ENCODE measurements at places on chromosomes 3 and 15.

- no peak for DNase-seq
Observed at GRCh38 chr3:77324105-77324504, 284.2 kb downstream of the ROBO2 start.

DNA sequence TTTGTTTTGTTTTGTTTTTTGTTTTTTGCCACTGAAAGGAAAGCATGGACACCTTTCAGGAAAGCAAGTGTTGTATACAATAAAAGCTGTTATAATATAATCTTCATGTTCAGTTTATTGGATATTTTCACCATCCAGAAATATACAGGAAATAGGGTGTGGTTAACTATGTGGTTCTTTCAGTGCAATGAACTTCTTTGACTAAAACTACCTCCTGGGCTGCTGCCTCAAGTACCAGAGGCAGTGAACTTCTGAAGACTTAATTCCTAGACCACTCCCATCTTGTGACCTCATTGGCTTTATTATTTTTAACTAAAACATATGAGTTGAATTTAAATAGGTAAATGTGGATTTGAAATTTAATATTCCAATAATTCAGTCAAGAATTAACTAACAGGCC lies 27.1 kb upstream of the TBL1XR1 start:
- DNase-seq = no peak

DNA sequence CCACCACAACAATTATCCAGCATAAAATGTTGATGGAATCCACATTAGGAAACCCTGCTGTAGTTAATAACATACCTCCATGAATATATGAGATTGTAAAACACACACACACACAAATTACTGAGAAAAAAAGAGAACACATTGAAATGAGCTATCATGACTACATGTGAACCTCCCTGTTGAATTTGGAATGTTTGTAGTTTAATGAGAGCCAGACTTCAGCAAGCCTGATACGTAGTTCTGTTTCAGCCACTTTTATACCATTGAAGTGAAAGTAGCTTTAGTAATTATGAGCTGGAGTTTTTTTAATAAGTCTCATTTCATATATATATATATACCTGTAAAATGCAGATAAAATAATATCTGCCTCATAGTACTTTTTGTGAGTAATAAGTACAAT lies 1146.4 kb downstream of the NAALADL2 start:
- no peak for DNase-seq

DNA sequence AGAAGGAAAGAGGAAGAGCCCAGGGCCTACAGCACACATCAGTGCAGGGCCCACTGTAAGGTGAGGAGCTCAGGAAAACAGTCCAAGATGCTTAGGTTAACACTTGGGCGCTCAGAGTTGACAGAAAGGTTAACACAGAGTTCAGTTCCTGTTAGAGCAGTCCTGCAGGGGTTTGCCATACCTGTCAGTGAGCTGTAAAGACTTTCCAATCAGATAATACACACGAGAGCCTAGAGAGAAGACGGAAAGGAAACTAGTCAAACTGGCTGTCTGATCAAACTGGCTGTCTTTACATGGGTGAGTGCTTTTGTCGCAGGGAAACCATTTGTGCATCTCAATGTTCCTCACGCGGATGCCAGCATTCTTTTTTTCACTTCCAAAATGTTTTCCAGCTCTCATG lies 61.4 kb upstream of the ARHGEF26 start:
- no peak for DNase-seq

- DNase-seq = no peak
Observed at GRCh38 chr3:14148041-14148985, 23.5 kb downstream of the TMEM43 start.

DNA sequence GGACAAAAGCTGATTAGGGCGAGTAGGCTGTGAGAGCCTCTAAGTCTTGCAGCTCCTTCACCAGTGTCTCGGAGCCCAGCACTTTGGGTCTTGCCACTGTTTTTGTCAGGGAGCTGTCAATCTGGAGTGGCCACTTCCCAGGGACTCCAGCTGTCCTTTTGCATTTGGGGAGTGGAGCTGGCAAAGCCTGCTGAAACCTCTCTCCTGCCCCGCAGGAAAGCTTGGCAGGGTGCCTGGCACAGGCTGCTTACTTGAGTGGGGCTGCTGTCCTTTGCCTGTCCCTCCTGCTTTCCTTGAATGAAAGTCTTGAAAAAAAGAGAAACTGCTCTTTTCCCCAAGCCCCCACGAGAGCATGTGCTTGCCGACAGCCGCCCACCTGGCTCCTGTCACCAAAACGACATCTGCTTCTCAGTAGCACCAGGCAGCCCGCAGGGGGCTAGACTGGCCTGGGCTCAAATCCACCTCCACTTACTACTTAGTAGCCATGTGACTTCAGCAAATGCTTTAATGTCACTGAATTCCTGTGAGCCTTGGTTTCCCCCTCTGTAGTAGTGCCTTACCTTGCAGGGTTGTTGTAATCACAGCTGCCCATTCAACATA lies 13.7 kb downstream of the USP13 start:
- DNase-seq = no peak

- DNase-seq = no peak
Observed at GRCh38 chr15:43519196-43519595, 1.8 kb downstream of the MAP1A start.

DNA sequence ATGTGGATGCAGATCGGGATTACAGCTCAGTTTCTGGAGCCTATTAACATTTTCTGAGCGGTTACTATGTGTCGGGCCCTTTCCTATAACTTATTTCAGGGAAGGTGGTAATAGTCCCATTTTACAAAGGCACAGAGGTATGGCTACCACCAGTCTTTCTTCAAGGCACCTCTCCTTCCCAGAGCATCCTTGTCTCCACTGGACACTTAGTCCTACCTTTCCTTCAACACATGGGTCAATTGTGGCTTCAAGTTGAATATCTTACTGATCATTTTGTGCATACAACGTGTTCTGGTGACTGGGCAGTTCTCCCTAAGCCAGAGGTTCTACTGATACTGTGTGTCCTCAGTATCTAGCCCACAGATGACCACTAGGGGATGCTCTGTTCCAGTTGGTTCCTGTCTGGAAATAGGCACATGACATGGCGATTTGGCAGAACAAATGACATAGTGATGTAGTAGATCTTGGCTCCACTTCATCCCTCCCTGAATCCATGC lies 60.7 kb upstream of the CMTM8 start:
- DNase-seq = no peak

DNA sequence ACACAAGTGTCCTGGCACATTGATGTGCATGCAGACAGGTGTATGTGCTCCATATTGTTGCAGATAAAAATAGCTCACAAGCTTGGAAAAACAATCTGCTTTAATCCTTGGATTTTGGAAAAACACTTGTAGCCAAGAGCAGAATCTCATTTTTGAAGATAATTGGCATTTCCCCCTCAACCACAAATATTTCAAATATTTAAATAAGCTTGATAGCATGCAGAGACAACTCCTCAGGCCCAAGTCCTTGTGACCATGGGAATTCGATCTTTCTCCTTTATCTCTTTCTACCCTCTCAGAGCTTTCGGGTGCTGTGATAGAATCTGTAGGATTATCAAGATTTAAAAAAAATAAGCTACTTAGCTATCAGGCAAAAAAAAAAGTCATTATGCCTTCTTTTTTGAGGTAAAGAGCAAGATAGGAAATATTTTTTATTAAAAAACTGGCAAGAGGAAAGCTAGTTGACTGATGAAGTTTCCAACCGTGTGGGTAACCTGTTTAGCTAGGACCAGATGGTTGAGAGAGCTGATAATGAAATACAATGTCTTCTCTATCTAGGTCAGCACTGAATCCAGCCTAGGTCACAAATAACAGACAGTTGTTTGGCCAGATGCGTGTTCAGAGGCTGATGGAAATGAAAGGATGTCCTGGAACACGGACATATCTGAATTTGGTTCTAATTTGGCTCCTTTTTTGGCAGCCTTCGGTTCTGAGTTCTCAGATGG lies 54.9 kb upstream of the SNRK start:
- DNase-seq = no peak

- no peak for DNase-seq
Observed at GRCh38 chr3:187490366-187490765, 122.2 kb downstream of the RTP4 start.

DNA sequence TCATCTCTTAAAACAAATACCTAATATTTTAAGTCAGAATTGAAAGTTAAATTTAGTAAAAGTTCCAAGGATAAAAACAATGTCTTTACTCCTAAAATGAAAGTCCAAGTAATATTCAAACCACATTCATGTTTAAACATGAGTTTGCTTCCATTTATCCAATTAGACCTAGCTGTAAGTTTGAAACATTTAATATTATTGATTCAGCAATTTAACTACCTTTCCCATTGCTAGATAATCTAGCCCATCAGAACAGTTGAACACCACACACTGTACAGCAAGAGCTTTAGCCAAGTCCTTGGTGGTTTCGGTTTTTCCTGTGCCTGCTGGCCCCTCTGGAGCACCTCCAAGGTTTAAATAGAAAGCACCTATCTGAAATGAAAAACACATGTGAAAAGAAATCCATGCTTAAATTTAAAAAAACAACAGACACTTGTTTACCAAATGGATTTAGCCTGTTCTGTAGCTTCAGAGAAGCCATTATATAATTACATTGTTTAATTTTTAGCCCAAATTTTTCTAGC lies 97.8 kb downstream of the DNAH12 start:
- no peak for DNase-seq
